ENCODE measurements at places on chromosomes 6 and 20. TPM values are rescaled to one million over a fixed set of nuclear protein-coding genes. Genes with fewer than 3 reads are reported as not detected.

GRCh38 chr6:169579407-169580111, 122.3 kb downstream of the WDR27 start:
- no peak for DNase-seq

GRCh38 chr20:57317789-57318371, 11.7 kb upstream of the SPO11 start:
- no peak for DNase-seq

DNA sequence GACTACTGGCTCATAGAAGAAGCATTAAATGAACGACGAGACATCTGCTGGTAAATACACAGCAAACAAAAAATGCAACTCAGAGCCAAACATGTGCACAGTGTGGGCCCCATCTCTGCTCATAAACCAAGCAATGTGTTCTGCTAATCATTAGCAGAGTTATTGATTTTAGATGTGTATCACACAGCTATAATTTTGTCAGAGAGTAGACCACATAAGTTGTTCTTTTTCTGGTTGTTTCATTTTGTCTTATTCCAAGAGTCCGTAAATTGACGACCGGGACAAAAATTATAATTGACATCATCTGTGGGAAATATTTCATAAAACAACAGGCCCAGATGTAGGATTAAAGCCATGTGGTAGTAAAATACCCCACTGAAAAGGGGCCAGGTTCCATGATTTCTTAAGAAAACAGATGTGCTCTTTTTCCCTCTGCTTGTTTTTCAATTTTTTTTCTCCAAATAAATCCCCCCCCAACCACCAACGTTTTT, 423.6 kb downstream of the HAO1 start:
- DNase-seq: no peak

DNA sequence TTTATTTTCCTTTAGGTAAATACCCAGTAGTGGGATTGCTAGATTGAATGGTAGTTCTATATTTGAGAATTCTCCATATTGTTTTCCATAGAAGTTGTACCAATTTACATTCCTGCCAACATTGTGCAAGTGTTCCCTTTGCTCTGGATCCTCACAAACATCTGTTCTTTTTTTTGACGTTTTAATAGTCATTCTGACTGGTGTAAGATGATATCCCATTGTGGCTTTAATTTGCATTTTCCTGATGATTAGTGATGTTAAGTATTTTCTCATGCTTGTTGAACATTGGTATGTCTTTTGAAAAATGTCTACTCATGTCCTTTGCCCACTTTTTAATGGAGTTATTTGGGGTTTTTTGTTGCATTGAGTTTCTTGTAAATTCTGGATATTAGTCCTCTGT, 85.6 kb downstream of the UBE3D start:
- no peak for DNase-seq

DNA sequence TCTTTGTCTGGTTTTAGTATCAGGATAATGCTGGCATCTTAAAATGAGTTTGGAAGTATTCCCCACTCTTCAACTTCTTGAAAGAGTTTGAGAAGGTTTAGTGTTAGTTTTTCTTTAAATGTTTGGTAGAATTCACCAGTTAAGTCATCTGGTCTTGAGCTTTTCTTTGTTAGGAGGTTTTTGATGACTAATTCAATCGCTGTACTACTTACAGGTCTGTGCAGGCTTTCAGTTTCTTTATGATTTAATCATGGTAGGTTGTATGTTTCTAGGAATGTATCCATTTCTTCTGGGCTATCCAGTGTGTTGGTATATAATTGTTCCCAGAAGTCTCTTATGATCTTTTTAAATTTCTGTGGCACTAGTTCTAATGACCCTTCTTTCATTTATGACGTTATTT, 215.5 kb downstream of the LRFN2 start:
- DNase-seq: no peak

DNA sequence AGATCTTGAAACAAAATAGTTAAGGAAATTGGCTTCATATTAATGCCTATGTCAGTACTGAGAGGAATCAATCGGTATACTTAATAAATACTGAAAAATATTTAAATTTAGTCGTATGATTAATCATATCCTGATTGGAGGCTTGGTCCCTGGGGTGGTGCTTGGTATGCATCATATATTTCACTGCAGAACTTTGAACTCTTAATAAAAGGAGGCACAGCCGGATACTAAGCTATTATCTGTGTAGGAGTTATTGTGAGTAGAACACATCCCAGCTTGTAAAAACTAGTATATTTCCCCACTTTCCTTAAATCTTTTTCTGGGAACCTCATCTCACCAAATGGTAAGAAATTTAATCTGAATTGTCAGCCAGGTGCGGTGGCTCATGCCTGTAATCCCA, 42.4 kb upstream of the SCAF8 start:
- no peak for DNase-seq

DNA sequence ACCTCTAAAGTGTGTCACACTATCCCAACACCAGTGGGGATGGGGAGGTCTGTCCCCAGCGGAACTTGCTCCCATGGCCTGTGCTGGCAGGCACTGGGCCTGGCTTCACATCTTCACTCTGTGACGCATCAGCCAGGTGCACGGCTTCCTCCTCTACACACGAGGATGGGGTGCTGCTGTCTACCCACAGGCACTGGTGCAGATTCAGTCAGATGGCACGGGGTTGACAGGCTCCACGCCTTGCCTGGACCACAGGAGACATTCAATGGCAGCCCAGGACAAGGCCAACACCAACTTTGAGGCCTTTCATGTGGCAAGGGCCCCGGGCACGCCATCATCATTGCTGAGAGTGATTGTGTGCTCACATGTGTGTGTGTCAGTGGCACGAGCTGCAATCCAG, 92.4 kb downstream of the TMEM242 start:
- no peak for DNase-seq

DNA sequence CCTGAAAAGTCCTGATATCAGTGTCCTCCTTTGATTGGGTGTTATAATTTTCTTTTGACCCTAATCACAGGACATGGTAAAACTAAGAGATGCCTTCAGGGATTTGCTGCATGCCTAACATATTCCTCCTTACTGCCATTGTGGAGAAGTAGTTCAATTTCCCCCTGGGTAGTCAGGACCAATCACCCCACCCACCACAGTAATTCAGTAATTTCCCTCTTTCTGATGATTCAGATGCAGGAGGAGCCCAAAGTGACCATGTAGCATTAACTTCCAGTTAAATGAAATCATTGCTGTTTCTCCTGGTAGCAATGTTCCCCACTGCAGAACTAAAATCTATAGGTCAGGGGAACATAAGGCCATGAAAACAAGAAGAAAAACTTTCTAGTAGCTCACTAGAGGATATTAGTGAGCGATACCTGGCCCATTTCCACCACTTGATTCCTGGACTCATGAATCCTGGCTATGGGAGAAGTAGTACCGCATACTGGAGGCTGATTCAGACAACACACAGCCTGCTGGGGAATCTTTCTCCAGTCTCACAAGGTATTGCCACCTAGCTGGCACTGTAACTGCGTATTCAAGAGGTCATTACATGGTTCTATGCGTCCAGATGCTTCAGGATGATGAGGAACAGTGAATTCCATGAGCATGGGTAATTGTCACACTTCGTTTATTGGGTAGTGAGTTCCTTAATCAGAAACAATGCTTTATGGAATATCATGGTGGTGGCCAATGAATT, 561.2 kb downstream of the HAO1 start:
- no peak for DNase-seq

DNA sequence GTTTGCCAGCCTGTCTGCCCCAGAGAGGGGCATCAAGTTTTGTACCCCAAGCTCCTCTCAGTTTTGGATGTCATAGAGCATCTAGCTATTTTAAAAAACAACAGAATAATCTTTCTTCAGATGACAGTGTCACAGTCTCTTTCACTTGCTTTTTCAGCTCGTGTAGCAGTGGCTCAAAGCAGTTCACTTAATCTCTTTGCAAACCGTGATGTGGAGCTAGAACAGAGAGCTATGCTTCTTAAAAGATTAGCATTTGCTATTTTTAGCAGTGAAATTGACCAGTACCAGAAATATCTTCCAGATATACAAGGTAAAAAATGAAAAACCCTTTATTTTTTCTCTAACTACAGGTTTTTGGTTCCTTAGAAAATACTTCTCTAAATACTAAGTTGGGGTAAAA, 37.3 kb downstream of the PGM3 start:
- DNase-seq: no peak

DNA sequence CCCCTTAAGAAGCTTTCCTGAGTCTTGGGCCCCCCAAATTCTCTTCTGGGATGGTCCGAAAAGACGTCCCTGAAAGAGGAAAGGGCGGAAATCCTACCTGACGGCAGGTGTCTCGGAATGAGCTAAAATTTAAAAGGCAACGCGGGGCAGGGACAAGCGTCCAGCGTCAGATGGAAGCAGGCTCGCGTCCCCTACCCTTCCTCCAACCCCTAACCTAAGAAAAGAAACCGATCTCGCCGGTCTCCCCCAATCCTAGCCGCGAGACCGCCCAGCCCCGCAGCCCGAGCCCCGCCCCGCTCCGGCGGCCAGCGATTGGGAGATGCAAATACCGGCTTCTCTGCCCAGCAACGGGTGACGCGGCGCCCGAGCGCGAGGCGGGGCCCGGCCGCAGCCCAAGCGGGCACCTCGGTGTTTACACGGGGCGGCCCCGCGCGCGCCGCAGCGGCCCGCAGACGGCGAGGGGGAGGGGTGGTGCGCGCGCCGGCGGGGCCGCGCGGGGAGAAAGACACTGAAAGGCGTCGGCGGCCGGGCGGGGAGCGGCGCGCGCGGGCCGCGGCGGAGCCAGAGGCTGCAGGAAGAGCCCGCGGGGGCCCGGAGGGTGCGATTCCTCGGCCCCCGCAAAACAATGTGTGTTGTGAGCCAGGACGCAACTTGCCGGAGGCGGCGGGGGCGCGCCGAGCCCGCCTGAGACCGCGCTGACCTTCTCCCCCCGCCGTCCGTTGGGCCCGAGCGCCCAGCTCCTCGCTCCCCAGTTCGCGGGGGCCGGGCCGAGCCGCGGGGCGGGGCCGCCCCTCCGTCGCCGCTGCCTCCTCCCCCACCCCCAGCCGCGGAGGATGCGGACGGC, at the start of gene SOX12:
SOX12 (plus strand) TSS at position 508 of the 844 bp plus-strand sequence. CDS start 373 bp downstream, outside the sequence.
- peak; percentile 100 for DNase-seq

- peak; percentile 81 for DNase-seq
Observed at GRCh38 chr6:32413427-32414047, 6.6 kb upstream of the BTNL2 start.

GRCh38 chr6:67886036-67886707, 748.9 kb upstream of the ADGRB3 start:
- no peak for DNase-seq

DNA sequence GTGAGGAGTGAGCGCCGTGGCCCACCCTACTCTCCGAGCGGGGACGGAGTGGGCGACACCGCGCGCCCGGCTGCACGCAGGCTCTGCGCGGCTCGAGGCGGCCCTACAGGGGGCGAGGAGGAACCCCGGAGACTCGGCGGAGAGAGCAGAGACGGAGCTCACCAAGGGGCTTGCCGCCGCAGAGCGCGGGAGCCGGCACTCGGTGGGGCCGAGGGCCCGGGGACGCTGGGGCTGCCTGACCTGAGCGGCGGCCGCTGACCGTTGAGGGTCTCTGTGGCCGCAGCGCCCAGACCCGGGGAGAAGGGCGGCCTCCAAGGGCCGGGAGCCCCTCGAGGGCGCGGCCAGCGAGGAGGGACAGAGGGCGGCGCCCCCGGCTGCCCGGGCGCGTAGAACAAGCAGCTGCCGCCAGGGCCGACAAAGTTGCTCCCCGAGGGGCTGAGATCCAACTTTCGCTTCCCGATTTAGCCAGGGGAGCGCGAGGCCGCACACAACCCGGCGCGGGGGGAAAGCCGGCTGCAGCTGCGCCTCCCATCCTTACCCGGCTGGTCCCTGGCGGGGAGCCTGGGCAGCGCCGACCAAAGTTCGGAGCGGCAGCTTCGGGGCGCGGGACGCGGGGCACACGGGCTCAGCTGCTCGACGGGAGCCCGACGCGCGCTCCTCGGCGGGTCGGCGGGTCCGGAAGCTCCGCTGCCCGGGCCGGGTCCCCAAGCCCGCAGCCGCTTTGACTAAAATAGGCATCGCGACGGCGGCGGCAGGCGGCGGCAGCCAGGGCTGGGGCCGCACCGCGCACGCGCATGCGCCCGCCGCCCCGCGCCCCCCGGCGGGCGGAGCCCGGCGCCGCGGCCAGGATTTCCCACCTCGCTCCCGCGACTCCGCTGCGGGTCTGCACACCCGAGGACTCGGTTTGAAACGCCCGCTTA, 43.1 kb downstream of the POPDC3 start:
- DNase-seq: peak; percentile 50

DNA sequence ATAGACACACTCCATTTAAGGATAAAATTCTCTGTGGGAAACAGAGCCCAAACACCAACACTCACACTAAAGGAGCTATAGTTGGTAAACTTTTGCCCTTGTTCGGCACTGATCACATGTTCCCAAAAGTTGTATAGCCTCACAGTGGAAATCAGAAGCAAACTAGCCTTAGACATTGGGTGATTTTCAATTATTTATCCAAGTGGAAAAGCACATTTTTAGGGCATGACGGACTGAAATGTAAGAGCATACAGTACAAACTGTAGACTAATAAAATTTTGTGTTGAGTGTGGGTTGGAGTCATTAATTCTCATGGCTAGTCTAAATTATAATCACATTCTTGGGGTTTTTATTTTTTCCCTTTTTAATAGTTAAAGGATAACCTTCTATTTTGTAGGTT, 202.4 kb downstream of the MOXD1 start:
- no peak for DNase-seq

GRCh38 chr6:44896701-44897100, 431.4 kb upstream of the RUNX2 start:
- DNase-seq: no peak

- no peak for DNase-seq
Observed at GRCh38 chr6:144406796-144407195, 121.7 kb downstream of the UTRN start.

DNA sequence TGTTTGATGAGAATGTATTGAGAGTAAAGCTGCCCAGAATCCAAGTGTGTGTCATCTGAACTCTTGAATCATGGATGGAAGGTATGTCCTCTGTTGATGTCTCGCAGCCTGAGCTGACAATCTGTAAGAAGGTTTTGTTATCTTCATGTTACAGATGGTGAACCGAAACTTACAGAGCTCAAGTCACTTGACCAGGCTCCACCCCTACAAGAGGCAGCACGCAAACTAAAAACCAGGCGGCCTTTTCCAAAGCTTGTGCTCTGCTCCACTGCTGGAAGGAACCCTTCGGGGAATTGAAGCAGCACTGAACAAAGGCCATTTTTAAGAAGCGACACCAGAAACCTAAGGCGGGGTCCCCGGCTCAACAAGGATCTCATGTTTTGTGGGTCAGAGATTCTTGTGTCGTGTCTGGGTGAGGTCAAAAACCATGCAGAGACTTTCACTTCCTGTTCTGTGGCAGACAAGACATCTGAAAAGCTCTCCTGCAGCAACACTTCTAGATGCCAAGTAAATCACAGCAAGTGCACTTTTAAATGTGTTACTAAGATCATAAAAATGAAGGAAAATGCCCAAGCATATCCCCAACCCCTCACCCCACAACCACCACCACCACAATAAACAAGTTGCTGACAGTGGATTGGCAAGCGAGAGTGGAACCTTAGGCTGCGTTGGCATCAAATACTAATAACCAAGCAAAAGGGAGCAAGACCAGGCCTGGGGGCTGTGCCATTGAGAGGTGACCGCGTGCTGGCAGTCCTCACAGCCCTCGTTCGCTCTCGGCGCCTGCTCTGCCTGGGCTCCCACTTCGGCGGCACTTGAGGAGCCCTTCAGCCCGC, 27.3 kb downstream of the NQO2 start:
- no peak for DNase-seq

Gene FAM209B
- polyA plus RNA-seq: 0.30 TPM

Gene PPIL6
- 8.9 TPM for polyA plus RNA-seq

Gene HLA-DMA
- polyA plus RNA-seq: 9.4 TPM

Gene MUC22
- polyA plus RNA-seq: not detected

Gene SAPCD1
- polyA plus RNA-seq: 8.5 TPM

Gene SLC52A3
- 0.39 TPM for polyA plus RNA-seq

Gene NKX2-2
- 0.11 TPM for polyA plus RNA-seq

Gene BFSP1
- polyA plus RNA-seq: 4.2 TPM

Measured in left lung (tissue), 14 donors.